ENCODE measurements at places on chromosomes 5 and 9. TPM values are rescaled to one million over a fixed set of nuclear protein-coding genes. Genes with fewer than 3 reads are reported as not detected.

- DNase-seq = no peak
Observed at GRCh38 chr9:110214586-110215355, 6.8 kb upstream of the C9orf152 start.

DNA sequence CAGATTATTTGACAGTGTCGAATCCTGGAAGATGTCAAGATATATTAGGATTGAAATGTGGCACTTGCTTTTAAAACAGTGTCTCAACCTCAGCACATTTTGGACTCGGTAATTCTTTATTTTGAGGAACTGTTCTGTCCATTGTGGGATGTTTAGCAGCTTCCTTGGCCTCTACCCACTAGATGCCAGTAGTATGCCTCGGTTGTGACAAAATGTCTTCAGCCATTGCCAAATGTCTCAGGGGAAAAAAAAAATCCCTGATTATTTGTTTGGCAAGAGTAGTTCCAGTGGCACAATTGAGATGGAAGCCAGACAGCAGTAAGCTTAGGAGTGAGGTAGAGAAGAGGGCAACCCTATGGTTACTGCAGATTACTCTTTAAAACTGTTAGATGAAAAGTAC lies 694.5 kb upstream of the RIOK2 start:
- no peak for DNase-seq

GRCh38 chr5:83931969-83932368 lies 211.3 kb upstream of the HAPLN1 start:
- no peak for DNase-seq

GRCh38 chr5:162558120-162558519 lies 490.5 kb downstream of the GABRG2 start:
- DNase-seq = no peak

GRCh38 chr9:136057236-136058081 lies 37.6 kb downstream of the NACC2 start:
- DNase-seq = no peak

- no peak for DNase-seq
Observed at GRCh38 chr5:82100303-82101077, 128.7 kb downstream of the ATG10 start.

- no peak for DNase-seq
Observed at GRCh38 chr9:99180199-99180598, 41.5 kb downstream of the ALG2 start.

DNA sequence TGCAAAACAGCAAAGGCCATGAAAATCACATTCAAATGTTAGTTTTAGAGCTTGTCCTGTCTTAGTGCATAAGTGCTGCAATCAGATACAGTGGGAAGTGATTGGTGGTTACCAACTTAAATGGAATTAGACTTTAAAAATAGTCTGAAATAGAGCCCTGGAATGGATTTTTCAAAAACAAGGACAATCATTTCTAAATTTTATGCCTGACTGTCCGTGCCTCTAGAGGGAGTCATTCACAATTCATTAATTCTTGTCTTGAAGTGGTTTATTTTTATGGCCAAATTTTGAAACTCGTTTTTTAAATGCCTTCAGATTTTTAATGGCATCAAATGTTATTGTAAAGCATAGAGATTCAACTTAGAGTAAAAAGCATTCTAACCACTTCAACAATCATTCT lies 561.8 kb upstream of the DAB2 start:
- no peak for DNase-seq

GRCh38 chr9:10701906-10702305 lies 89.1 kb upstream of the PTPRD start:
- DNase-seq = no peak

- no peak for DNase-seq
Observed at GRCh38 chr9:77512876-77513275, 135.2 kb downstream of the GNA14 start.

- no peak for DNase-seq
Observed at GRCh38 chr5:165616490-165617405, 2111.3 kb downstream of the MAT2B start.

DNA sequence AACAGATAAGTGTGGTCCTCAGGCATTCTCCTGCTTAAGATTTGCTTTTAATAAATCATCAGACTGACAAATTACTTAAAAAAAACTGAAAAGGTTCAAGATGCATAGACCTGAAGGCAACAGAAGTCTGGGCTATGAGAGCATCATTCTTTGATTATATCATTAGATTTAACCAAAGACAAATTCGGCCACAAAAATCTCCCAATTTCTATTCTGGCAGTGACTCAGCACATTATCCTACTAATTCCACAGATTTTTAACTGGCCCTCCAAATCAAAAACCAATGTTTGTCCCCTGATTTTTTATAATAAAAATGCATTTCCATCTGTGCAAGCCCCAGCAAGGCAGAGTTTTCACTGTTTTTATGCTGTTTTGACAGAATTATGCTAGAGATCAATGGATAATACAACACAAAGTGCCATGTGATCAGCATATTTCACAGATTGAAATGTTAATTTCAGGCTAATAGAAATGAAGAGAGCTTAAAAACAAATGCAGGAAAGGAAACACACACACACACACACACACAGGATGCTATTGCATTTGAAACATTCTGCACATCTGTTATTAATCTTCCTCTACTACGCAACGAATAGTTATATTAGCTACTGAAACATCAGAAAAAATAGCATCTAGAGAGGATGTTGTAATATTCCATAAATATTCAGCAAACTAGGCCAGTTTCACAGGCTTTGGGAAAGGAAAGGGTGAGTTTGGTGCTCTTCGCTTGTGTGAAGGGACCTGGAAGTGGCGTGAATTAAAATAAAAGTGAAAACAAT lies 177.6 kb upstream of the ST8SIA4 start:
- peak; percentile 58 for DNase-seq

DNA sequence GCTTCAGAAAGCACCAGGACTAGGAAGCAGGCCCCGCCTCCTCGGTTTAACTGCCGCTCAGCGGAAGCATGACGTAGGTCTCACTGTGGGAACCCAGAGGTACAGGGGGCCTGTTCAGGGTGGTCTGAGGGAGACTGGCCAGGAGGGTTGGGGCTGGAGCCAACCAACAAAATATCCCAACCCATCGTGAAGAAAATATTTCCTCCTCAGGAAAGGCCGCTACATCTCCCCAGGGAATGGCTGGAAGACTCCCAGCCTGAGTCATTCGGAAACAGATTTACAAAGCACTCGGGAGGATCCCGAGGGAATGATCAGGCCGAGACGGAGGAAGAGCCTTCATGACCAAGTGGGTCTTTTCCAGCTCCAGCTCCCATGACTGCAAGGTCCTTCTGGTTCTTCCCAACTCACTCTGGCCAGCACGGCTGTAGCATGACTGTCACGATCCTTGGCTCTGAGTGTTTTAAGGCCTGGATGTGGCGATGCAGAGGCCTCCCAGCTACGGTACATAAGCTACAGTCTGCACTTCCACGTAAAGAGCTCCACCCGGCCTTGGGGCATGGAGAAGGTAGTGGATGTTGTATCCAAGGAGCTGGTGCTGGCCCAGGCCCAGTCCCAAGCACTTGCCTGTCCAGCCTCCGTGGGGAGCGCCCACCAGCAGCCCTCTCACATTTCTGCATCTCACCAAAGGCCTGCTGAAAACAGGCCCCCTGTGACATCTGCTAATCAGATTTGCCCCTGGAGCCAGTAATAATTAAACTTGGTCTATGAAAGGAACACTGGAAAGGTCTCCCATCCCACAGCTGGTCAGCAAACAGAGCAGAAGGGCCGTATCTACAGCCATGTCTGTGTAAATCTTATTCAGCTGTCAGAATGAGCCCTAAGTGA lies 100.6 kb downstream of the LHFPL2 start:
- DNase-seq = peak; percentile 94

- DNase-seq = no peak
Observed at GRCh38 chr5:169707686-169708085, 70.6 kb downstream of the DOCK2 start.

- no peak for DNase-seq
Observed at GRCh38 chr9:88801214-88801796, 190.0 kb upstream of the S1PR3 start.

- no peak for DNase-seq
Observed at GRCh38 chr5:61402244-61402823, 70.3 kb downstream of the ZSWIM6 start.

DNA sequence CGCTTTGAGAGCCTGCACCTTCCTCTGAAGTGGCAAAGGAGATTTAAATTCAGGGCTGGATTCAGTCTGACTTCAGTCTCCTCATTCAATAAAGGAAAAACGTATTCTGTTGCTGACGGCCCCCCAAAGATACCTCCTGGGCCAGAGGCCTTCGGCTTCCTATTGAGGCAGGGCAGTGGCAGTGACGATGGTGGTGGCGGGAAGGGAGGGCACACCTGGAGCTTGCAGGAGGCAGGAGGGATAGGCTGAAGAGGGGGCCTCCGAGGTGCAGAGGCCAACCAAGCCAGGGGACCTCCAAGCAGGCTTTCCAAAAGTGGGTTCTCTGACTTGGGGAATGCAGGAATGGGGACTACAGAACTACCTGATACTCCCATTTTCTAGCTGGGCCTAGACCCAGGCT lies 15.9 kb downstream of the RNF44 start:
- no peak for DNase-seq

- DNase-seq = no peak
Observed at GRCh38 chr9:125655066-125655633, 51.9 kb downstream of the MAPKAP1 start.

GRCh38 chr5:38556599-38557307 lies at the start of gene LIFR:
LIFR (minus strand) TSS chr5:38556646; CDS start chr5:38530647, 25,999 bp downstream.
- peak; percentile 88 for DNase-seq

GRCh38 chr5:80266566-80266965 lies 10.7 kb upstream of the SERINC5 start:
- DNase-seq = no peak

DNA sequence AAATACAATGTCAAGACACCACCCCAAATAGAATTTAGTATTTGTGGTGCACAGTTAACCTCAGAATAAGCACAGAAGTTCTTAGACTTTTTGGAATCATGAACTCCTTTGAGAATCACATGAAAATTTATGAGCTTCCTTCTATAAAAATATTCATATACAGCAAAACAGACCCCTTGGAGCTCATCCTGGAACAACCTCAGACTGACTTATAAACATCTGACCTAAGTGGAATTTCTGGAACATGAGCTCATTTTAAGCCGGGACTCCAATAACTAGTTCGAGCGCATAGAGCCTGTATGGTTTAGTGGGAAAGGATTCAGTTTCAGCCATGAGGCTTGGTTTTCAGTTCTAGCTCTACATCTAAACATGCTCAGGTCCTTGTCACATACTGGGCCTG lies 192.3 kb downstream of the DEPDC1B start:
- no peak for DNase-seq

Gene VCP
- polyA plus RNA-seq = 187 TPM

Gene DPM2
- 21.8 TPM for polyA plus RNA-seq

Gene MELK
- polyA plus RNA-seq = 8.5 TPM

Gene HTR1A
- not detected for polyA plus RNA-seq

Gene SPATA31C1
- not detected for polyA plus RNA-seq
